ENCODE measurements at places on chromosomes 6 and 20.

DNA sequence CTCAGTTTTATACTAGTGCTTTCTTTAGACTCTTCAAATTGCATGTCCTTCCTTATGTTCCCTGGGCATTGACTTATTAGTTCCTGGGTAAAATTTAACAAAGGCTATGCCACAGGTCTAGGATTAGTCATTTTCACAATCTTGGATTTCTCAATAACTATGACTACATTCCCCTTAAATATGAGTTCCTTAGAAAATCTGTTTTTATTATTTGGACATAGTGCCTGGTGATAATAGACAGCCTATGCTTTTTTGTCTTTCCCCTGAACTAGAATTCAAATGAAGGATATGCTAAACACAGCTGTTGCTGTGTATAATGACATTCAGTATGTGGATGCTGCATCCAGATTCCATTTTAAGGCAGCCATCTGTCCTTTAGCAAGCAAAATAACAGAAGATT is 1252.8 kb upstream of the GJE1 start:
- DNase-seq = no peak

DNA sequence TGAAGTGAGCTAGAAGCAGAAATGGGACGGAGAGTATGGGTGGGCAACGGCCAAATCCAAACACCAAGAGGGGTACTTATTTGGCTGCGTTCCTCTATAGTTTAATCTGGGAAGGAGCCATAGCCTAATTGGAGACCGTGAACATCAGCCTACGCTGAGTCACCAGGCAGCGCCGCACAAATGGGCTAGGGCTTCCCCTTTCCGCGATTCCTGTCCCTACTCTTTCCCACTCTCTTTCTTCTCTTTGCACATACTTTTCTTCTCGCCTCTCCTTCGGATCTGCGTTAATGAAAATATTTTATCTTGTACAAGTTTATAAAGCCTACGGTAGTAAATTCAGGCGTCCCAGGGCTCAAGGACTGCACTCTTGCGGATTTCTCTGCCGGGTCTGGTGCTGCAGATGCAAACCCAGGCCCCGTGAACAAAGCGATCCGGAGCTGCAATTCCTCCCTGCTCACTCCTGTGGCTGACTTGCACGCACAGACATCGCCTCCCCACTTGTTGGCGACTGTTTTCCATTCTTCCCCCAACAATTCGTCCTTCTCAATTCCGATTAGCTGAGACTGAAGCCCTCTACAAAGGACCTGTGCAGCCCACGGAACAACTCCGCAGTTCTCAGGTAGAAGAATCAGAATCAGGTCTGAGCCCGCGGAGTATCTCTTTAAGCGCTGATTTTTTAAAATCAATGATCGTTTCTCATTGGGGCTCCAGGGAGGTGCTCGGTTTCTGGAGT is 4.2 kb upstream of the TBX18 start:
- DNase-seq = no peak

- peak; percentile 54 for DNase-seq
Observed at GRCh38 chr6:29834564-29835436, 7.2 kb downstream of the HLA-G start.

DNA sequence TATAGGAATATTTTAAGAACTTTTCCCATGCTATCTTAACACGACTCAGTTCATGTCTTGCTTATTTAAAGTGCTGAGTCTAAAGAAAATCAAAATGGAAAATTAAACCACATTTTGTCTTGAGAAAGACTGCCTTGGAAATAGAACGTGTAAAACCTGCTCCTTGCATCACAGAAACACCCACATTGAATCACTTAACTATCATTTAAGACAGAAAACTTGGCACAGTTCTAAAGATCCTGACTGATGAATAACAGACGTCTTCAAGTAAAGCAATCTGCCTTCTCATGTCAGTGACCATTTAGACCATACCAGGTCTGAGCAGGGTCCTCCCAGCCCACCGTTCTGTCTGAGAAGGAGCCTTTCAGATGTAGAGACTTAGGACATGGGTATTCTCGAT is 7.4 kb downstream of the PERP start:
- DNase-seq = no peak

DNA sequence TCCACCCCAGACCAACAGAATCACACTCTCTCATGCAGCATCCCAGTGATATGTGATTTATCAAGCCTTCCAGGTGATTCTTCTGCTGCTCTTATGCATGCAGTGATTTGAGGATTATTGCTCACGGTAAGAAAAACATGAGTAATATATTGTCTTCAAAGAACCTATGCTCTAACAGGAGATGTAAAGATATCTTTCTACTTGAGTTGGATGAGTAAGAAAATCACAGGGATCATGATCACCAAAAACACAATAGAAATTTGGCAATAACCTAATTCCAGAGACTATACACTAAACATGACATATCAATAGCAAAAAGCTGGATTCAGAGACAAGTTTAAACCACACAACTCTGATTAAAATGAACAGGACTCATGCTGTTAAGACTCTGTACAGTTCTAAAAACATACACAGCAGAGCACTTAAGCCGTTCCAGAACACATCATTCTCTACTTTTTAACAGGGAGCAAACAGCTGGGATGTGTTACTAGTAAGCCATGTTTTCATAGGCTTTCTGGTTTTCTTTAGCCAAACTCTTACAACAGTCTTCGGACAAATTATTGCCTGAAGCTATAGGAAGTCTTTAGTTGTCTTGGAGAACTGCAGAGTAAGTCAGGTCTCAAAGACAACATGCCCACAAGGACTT is 568.6 kb downstream of the HAO1 start:
- DNase-seq = no peak

GRCh38 chr6:113653275-113653674 is 203.9 kb upstream of the MARCKS start:
- DNase-seq = no peak

DNA sequence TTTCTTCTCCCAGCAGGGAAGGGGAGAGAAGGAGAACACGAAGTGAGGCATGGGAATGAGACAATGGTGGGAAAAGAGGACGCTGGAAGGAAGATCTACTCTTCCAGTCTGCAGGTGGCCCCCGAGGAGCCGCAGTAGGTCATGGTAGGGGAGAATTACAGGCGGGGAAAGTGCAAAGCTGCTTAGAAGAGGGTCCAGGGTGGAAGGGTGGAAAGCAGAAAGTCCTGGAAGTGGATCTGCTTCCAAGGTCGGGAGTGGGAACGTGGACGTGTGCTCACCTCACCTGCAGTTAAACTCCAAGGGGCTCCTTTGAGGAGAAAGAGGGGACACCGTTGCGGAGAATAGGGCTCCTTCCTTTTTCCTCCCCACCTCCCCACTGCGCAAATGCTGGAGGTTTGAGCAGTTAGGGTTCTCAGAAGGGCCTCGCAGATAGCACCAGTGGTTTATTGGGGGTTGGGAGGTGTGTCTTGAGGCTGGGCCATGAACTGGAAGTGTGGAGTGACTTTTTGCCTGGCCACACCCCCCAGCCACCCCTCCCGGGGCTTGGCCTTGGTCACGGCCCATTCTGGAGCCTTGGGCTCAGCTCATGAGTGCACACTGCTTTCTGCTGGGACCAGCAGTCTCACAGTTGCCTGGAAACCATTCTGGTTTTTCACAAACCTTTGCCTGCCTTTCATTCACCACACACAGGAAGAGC is 100.4 kb upstream of the MLN start:
- no peak for DNase-seq

DNA sequence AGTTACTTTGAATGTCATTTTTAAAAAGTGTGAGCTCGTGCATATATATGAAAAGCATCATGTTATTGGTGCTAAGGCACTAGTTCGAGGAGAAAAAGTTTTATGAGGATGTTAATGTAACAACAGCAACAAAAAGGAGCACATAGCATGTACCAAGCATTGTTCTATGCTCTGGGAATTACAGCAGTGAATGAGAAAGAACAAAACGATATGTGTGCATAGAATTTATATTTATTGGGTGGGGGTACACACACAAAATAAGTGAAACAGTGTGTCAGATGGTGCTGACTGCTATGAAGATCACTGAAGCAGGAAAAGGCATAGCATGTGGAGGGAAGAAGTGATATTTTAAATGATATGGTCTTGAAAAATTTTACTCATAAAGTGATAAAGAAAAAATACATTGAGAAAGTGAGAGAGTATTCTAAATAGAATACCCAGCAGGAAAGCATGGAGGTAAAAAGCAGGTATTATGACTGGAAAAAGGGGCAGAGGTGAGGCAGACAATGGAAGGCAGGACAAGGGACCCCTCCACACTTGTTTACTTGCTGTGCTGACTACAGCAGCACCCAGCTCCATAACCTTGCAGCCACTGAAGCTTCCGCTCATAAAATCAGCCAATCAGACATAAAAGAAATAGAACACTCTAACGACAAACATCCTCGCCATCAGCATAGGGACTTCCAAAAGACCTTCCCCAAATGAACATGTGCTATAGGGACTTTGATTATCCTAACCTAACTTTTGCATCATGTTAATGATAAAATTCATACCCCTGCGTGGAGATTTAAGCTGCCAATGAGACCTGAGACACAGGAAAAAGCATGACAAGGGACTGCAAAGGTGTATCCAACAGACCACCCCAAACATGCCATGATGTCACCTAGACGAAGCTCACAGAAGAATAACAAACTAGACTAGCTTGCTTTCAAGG is 119.9 kb downstream of the HFE start:
- DNase-seq = no peak

DNA sequence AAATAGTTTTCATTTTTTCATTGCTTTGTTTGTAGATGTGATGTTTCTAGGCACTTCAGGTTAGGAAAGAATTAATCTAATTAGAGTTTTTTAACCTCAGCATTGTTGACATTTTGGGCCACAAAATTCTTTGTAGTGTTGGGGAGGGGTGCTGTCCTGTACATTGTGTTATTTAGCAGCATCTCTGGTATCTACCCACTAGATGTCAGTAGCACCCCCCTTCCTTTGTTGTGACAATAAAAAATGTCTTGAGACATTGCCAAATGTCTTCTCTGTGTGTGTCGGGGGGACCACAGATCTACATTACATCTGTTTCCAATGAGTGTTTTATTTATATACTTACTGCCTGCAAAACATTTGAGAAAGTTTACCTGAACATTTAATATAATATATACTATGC is 45.6 kb downstream of the EYA4 start:
- no peak for DNase-seq

DNA sequence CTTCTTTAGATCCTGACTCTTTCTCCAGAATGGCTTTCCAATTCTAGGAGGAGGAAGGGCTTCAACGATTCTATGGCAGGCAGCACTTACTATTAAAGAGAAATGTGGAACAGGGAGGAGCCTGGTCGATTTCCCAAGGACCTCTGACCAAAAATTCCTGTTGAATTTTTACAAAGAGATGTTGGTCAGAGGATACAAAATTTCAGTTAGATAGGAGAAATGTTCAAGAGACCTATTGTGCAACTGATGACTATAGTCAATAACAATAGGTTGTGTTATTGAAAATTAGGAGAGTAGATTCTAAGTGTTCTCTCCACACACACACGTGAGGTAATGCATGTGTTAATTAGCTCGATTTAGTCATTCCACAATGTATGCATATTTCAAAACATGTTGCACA is 130.1 kb upstream of the TNFAIP3 start:
- DNase-seq = no peak

DNA sequence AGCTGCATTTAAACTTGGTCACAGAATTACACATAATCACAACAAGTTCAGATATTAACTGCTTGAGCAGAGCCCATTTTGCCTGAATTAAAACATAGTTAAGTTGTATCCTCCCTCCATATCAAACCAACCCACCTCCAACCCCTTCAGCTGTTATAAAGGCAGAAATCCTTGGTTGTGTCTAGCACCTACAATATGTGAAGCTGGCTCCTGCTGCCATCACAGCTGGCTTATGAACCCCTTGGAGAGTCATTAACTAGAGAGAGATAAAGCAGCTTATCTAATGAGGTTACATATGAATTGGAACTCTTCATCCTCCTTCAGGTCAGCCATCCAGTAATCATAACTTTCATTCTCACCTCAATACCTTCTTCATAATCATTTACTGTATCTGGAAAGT is 101.8 kb downstream of the EPHA7 start:
- no peak for DNase-seq

DNA sequence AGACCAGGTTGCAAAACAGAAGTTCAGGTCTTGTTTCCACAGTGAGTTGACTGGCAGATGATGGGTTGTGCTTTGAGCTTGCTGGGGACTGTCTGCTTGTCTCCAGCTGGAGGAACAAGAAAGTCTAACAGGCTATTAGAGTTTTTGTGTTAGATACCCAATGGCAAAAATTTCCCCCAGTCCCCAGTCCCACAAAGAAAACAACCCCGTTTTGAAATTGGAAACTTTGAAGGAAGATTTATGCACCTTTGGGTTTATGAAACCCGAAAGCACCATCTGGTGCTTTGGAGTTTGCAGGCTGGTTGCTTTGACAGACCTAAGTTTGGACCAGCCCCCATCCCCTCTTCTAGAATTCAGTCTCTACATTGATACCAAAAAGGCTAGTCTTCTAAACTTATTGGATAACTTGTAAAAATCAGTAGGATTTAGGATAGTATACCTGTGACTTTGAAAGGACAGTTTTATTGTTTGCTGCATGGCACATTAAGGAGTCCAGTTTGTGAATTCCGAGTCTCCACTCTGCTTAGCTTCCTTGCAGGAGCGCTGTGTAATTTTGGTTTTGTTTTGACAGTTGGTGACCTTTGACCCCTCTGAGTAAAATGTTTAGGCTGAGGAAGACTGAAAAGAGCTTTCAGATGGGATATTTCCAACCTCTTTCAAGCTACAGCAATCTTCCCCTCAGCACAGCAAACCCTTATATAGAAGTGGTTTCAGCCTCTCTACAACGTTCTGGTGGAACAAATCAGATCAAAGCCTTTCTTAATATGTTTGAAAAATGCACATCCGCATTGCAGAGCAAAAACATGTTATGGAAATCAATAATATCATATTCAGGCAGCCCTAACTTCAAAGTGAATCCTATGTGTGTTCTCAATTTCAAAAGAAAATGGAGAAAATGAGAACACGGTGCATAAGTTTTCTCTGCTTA is 25.5 kb upstream of the PRL start:
- no peak for DNase-seq

GRCh38 chr6:160362556-160362955 is 14.4 kb downstream of the SLC22A3 start:
- DNase-seq = no peak

GRCh38 chr20:37305079-37305478 is 15.6 kb downstream of the MANBAL start:
- no peak for DNase-seq

DNA sequence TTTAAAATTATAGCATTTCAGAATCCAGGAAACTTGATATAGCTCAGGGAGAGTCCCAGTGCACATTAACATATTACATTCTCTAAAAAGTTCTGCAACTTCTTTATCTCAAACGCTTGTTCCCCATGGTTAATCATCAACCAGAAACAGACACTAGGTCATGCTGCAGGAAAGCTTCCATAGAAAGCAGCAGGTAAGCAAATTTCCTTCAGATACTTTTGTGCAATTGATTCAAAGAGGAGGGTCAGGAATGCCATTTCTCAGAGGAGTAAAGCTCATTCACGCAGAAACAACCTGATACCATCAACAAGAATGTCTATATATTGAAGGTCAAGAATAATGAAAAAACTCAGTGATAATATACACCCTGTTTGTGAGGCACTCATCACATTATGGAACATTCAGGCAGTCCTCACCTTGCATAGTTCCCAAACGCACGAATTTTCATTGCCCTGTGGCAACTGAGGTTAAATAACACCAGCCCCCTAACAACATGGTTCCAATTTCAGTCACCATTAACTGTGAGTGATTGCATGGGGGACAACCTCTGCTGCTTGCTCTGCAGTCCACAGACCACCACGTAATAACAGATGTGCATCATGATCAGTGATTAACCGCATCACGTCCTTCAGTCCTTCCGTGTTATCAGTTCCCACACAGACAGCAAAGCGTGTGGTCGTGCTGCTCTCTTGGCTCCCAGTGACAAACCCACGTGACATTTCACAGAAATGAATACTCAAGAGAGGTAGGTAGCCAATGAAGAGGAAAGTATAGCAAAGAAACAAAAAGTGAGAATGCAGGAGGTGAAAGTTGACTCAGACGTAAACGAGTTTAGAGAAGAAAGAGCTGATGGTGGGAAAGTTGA is 95.7 kb downstream of the LY86 start:
- DNase-seq = peak; percentile 9
